ENCODE measurements at places on chromosomes 12 and 14.

DNA sequence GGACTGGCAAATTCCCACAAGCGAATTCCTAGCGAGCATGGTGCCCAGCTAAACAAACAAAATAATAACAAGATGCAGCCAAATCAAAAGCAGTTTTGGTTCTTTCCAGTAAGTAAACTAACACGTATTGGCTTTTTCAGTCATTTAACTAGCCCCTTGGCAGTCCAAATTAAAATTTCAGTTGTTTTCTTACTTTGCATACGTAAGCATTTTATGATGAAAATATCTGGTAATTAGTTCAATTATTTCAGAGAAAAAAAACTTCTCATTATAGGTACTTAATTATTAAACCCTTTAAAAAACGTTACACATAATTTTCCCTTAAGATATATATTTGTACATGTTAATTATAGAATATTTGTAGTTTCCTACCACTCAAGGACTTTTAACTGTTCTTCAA lies 70.1 kb downstream of the ST8SIA1 start:
- no peak for DNase-seq

GRCh38 chr12:12562016-12562483 lies 613 bp downstream of the DUSP16 start:
- DNase-seq = no peak

DNA sequence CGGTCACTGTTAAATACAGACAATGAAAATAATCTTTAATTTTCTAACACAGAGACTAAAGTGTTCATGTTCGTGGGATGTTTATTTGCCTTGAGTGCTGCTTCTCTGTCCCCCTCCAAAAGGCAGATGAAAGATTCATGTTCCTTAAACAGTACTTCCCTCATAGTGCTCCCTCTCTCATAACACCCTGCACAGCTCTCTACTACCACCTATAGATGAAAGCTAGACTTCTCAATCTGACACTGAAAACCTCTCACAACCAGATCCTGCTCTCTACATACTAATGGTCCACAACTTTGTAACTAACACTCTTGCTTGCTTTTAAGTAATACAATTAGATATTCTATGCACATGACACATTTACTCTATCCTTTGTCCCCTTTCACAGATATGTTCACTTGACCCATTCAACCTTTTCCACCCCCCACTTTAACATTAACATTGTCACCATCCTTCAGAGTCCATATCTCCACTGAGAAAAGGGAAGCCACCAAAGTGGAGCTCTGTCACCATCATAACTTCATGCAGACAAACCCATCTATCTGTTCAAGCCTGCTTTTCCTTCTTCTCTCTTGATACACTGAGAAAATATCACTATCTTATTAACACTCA lies 266.4 kb upstream of the USP15 start:
- DNase-seq = no peak

DNA sequence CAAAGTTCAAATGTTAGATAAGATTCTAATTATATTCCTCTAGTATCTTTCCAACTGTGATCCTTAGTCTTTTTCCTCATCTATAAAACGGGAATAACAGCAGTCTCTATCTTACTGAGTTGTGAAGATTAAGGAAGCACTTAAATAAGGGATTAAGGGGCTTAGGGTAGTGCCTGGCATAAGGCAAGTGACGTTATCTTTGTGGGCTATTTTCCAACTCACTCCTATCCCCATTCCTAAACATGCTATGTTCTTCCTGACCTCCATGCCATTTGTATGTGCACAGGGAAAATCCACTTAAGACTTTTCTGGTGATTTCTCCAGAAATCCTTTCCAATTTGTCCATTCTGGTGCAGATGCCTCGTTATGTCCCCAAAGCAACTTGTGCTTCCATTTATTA lies 33.3 kb downstream of the SUPT16H start:
- DNase-seq = no peak

DNA sequence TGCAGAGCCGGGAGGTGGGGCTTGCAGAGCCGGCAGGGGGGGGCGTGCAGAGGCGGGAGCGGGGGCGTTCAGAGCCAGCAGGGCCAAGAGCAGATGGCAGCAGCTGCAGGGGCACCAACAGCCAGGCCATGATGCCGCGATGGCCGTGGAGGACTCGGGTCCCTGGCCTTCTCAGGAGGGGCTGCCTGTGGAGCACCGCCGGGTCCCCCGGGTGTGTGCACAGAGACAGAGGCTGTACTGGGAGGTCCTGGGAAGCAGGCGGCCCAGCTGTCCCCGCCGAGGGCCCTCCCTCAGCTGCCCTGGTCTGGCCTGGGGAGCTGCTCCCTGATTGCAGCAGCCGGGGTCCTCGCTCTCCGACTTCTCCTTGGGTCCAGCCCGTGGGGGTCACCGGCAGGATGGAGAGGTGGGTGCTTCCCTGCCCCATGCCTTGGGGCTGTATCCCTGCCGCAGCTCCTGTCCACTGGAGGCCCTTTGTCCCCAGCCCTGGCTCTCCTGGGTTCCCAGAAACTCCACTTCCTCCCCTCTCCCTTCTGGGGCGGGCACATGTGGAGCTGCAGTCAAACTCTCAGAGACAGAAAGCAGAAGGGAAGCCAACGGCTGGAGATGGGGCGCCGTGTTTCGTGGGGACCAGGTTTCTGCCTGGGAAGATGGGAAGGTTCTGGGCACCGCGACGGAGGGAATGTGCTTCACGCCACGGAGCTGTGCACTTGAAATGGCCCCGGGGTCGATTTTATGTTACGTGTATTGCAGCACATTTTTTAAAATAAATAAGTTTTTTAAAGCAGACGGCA lies 75.8 kb upstream of the GALNT9 start:
- DNase-seq = no peak

GRCh38 chr14:76412501-76412900 lies 36.6 kb downstream of the ESRRB start:
- no peak for DNase-seq

Data from stimulated activated CD8-positive, alpha-beta memory T cell treated with anti-CD3 and anti-CD28 coated beads, Interleukin-7, amount 100 ng/mL, for 1 hour (primary cell).